Activated T-cell treated with anti-CD3 and anti-CD28 coated beads for 1 hour (primary cell): ENCODE measurements at places on chromosomes 5 and 9.

- no peak for DNase-seq
Observed at GRCh38 chr5:16456103-16456832, 9.3 kb downstream of the ZNF622 start.

GRCh38 chr9:113398796-113399195, 2.3 kb downstream of the ALAD start:
- DNase-seq: no peak

- DNase-seq: no peak
Observed at GRCh38 chr5:145568581-145568980, 266.6 kb downstream of the PRELID2 start.

GRCh38 chr5:73899916-73900315, 273.9 kb downstream of the ARHGEF28 start:
- DNase-seq: no peak

- no peak for DNase-seq
Observed at GRCh38 chr9:120855827-120856670, 13.3 kb upstream of the PSMD5 start.

DNA sequence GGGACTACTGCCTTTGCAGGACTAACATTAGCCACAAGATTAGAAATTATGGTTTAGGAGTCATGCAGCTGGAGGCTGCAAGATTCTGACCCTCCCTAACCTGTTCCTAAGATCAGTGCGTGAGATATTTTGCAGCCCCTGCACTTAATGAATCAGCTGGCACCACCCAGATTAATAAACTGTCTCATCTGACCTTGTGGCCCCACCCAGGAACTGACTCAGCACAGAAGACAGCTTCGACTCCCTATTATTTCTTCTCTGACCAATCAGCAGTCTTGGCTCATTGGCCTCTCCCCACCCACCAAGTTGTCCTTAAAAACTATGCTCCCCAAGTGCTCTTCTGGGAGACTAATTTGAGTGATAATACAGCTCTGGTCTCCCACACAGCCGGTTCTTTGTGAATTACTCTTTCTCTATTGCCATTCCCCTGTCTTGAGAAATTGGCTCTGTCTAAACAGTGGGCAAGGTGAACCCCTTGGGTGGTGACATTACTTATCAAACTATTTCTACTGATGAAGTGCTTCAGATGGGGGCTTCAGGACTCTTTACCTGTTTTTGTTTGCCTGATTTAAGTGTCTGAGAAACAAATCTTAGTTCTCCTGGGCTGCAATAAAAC, 17.0 kb downstream of the CTSL start:
- DNase-seq: no peak

DNA sequence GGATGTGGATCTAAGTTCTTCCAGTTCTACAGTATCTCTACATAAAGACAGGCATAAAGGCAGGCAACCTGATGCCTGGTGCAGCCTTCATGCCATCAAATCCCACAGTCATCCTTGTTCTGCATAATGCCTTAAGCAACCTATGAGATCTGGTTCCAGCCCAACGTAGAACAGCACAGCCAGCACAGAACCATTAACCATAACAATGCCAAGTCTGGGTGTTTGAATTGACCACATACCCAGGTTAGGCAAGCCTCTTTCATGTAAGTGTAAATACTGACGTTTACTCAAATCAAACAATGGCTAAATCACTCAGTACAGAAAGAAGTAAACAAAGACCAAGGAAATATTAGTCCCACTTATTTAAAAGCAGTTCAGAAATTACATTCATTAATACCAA, 195.0 kb downstream of the ADAMTSL1 start:
- no peak for DNase-seq

- DNase-seq: no peak
Observed at GRCh38 chr5:40606077-40606765, 73.5 kb upstream of the PTGER4 start.

DNA sequence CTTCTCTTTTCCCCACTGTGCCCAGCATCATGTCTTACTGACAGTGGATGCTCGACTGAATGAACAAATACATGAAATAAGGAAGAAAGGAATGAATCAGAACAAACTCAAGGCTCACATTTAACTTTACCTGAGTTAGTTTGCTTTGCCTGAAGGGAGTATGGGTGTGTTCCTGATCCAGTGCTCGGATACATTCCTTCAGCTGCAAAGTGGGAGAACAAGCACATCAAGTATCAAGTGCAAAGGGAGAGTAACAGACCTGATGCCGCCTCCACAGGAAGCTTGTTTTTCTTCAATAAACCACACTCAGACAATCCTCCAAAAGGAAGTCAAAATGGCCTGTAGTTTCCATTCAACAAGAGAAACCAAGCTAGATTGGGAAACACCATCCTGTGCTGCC, 66.1 kb downstream of the KIF24 start:
- DNase-seq: no peak

- DNase-seq: no peak
Observed at GRCh38 chr5:136141561-136141960, 8.9 kb downstream of the SMAD5 start.

DNA sequence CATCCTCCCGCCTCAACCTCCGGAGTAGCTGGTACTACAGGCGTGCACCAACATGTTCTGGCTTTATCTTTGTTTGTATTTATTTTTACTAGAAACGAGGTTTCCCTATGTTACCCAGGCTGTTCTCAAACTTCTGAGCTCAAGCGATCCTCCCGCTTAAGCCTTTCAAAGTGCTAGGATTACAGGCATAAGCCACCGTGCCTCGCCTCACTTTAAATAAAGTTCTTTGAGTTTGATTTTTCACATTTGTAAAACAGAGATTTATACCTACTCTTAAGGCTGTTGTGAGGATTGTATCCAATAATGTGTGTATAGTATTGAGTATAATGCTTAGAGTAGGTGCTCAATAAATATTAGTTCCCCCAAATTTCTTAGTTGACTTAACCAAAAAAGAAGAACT, 75.7 kb downstream of the MEF2C start:
- DNase-seq: no peak

GRCh38 chr5:69013481-69013880, 80.3 kb upstream of the SLC30A5 start:
- no peak for DNase-seq

DNA sequence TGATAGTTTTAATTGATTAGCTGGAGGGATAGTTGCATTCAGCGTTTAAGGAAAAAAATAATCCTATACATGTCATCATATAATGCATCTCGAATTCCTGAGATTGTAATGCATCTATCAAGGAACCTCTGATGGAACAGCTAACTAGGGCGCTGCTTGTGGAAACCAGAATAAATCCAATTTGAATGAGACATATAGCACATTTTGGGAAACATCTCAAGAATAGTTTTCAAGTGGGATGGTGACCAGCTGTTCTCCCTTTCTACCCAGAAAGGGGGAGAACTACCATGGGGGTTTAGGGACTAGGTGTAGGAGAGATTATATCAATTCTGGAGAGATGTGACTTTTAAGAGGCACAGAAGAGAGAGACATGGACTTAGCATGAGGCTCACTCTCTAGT, 319.3 kb upstream of the BRINP1 start:
- DNase-seq: no peak

DNA sequence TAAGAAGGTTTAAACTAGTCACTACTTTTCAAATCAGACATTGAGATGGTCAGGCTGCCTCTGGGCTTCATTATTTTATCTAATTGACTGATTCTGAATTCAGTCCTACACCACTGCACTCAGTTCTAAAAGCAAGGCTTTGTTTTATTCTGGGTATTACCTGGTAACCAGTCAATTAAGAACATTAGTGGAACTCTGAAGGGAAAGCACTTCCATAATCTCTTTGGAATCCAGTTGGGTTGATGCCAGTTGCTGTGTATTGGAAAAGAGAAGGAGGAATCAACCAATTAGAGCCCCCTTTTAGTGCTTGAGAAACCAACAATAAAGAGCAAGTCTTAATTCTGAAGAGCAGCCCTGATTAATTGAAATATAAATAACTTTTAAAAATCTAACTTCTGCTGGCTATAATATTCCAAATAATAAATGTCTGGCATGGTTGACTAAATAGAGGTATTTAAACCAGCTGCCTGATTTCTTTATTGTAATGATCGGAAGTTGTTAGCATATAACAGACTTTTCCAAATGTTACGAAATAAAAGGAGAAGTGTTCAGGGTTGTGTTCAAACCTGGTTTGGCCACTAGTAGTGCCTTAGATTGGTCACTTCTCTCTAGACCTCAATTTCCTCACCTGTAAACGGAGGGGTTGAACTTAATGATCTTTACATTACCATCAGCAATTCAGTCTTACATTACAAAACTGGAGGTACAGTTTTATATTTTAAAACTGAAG, 32.0 kb downstream of the CPEB4 start:
- no peak for DNase-seq

- DNase-seq: no peak
Observed at GRCh38 chr9:70502690-70503089, 88.2 kb upstream of the KLF9 start.

DNA sequence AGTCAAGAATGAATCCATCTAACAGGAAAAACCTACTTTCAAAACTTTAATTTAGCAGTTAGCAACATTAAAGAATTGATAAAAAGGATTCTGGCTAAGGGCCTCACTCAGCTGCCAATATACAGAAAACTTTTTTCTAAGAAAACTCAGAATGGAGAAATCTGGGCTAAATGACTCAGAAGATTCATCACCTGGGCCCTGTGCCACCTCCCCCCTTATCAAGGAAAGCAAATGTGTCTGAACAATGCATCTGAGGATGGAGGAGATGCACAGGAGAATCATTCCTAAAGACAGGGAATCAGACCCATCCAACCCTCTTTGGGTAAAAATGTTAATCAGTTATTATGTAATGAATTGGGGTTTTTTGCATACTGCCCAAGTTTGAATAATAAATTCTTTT, 592.0 kb upstream of the DMAC1 start:
- no peak for DNase-seq

- DNase-seq: no peak
Observed at GRCh38 chr9:93077811-93078210, 18.2 kb upstream of the CARD19 start.

DNA sequence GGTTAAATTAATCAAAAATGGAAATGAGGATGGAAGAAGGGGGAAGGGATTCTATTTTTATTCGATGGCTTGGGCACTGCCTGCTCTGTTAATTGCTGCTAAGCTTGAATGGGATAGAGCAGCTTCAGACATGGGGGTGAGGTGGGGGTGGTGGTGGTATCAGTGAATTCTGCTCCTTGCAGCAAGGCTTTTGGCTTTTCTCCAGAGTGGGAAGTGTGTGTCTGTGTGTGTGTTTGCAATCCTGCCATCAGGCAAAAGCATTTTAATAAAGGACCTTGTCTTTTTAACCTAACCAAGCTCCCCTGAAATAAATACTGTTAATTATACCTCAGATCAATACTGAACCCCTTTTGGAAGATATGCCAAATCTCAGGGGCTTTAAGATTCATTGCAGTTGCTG, 110.9 kb upstream of the GPR151 start:
- DNase-seq: no peak

- no peak for DNase-seq
Observed at GRCh38 chr9:16613605-16614004, 256.9 kb downstream of the BNC2 start.
